ENCODE measurements at places on chromosomes 1 and 21. TPM values are rescaled to one million over a fixed set of nuclear protein-coding genes. Genes with fewer than 3 reads are reported as not detected.

The CAPN8 gene
- not detected for total RNA-seq

The AQP10 gene
- total RNA-seq, result not detected

The EIF3I gene
- 213 TPM for total RNA-seq

The NCF2 gene
- 7.0 TPM for total RNA-seq

The POU3F1 gene
- 0.07 TPM for total RNA-seq

The C1orf210 gene
- total RNA-seq, result not detected

The MCOLN3 gene
- total RNA-seq, result not detected

The DR1 gene
- total RNA-seq, result 26.9 TPM

The VWA1 gene
- not detected for total RNA-seq

The OR2T34 gene
- not detected for total RNA-seq

The GBP5 gene
- not detected for total RNA-seq

The CD52 gene
- 614 TPM for total RNA-seq

The ADAMTS5 gene
- total RNA-seq, result not detected

The KDF1 gene
- total RNA-seq, result 0.14 TPM

The AMIGO1 gene
- total RNA-seq, result 1.1 TPM

The ERG gene
- not detected for total RNA-seq

The TAS1R1 gene
- total RNA-seq, result not detected

The SPRR4 gene
- not detected for total RNA-seq

The DNM3 gene
- 0.51 TPM for total RNA-seq

The LCE1F gene
- total RNA-seq, result not detected

The CFHR1 gene
- not detected for total RNA-seq

The TMPRSS15 gene
- total RNA-seq, result 0.19 TPM

The AADACL3 gene
- total RNA-seq, result not detected

The SLFNL1 gene
- total RNA-seq, result 1.5 TPM

The KRTCAP2 gene
- total RNA-seq, result 237 TPM

The OR2T11 gene
- total RNA-seq, result not detected

The FCN3 gene
- not detected for total RNA-seq

The RXFP4 gene
- total RNA-seq, result not detected

The STYXL2 gene
- total RNA-seq, result not detected

The SMYD2 gene
- total RNA-seq, result 33.1 TPM

The THEMIS2 gene
- total RNA-seq, result 9.2 TPM

The CRNN gene
- total RNA-seq, result not detected

The LCE1D gene
- not detected for total RNA-seq

The SLC30A2 gene
- total RNA-seq, result not detected

The LRRIQ3 gene
- 0.67 TPM for total RNA-seq

The SWT1 gene
- total RNA-seq, result 1.8 TPM

The PIK3CD gene
- 43.5 TPM for total RNA-seq

The SPTA1 gene
- not detected for total RNA-seq

The C1orf185 gene
- not detected for total RNA-seq

The LAX1 gene
- not detected for total RNA-seq

The ANKRD45 gene
- not detected for total RNA-seq

The RNF207 gene
- total RNA-seq, result not detected

The ZNF644 gene
- total RNA-seq, result 41.9 TPM

The C1orf87 gene
- not detected for total RNA-seq

The ATP5PF gene
- 116 TPM for total RNA-seq

The CACNA1S gene
- total RNA-seq, result not detected

The KLHDC8A gene
- not detected for total RNA-seq

The FCRL4 gene
- not detected for total RNA-seq

The FMOD gene
- 3.6 TPM for total RNA-seq

The ITLN2 gene
- not detected for total RNA-seq

The LINGO4 gene
- total RNA-seq, result not detected

The PIAS3 gene
- total RNA-seq, result 16.8 TPM

The PKNOX1 gene
- 28.1 TPM for total RNA-seq

The ATP13A2 gene
- 13.6 TPM for total RNA-seq

The PTPRC gene
- total RNA-seq, result 367 TPM

The GUCA2A gene
- not detected for total RNA-seq

The SLC6A9 gene
- total RNA-seq, result 7.9 TPM

The RASAL2 gene
- not detected for total RNA-seq
